ENCODE measurements at places on chromosomes 4 and X.

DNA sequence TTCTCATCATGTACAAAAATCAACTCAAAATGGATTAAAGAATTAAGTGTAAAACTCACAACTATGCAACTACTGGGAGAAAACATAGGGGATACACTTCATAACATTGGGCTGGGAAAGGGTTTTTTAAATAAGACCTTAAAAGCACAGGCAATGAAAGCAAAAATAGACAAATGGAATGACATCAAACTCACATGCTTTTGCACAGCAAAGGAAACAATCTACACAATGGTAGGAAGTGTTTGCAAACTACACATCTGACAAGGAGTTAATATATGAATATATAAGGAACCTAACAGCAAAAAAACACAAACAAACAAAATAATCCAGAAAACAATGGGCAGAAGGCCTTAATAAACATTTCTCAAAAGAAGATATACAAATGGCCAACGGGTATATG, 57.9 kb downstream of the FREM3 start:
- no peak for DNase-seq

- no peak for DNase-seq
Measured at GRCh38 chr4:189305500-189305899, 635.2 kb upstream of the FRG1 start.

DNA sequence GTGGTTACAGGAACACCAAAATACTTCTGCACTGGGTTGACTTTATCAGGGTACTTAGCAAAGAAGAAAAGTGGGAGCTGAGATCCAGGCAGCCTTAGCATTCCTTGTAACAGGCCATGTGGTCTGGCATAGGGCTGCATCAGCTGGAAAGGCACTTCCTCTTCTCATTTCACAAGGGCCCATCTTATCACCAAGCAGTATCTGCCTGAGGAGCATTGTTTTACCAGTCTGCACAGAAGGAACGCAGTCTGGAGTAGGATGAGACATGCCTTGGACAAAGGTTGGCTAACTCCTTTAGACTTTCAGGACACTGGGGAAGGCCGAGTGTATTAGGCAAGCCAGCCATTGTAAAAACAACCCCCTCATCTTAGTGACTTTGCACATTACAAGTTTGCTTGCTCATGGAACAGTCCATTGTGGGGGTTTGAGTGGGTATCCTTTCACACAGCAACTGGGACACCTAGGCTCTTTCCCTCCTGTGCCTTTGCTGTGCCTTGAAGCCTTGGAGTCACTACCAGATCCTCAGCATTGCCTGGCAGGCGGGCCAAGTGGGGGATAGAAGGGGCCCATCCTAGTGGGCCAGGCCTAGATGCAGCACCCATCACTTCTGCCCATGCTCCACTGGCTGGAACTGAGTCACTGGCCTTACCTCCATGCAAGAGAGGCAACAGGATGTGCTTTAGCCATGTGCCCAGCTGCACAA, 4.6 kb downstream of the SUV39H1 start:
- peak; percentile 40 for DNase-seq

- DNase-seq, result no peak
Measured at GRCh38 chr4:3349116-3349515, 56.3 kb downstream of the RGS12 start.

DNA sequence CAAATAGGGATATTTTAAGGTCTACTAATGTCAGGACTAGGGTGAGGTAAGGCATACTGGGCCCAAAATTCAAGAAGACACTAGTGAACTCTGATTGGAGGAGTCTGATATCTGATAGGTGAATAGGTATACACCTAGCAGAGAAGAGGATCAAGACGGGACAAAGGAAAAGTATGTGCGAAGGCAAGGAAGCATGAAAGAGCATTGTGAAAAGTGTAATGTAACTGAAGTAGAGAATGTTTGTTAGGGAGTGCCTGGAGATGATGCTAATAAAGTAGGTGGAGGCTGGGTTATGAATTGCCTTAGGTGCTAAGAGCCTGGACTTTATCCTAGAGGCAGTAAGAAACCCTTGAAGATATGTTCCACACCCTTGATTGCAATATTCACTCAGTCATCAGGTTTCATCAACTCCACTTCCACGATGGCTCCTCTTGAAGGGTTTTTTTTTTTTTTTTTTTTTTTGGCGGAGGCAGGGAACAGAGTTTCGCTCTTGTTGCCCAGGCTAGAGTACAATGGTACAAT, 49.9 kb upstream of the XIAP start:
- DNase-seq, result no peak

DNA sequence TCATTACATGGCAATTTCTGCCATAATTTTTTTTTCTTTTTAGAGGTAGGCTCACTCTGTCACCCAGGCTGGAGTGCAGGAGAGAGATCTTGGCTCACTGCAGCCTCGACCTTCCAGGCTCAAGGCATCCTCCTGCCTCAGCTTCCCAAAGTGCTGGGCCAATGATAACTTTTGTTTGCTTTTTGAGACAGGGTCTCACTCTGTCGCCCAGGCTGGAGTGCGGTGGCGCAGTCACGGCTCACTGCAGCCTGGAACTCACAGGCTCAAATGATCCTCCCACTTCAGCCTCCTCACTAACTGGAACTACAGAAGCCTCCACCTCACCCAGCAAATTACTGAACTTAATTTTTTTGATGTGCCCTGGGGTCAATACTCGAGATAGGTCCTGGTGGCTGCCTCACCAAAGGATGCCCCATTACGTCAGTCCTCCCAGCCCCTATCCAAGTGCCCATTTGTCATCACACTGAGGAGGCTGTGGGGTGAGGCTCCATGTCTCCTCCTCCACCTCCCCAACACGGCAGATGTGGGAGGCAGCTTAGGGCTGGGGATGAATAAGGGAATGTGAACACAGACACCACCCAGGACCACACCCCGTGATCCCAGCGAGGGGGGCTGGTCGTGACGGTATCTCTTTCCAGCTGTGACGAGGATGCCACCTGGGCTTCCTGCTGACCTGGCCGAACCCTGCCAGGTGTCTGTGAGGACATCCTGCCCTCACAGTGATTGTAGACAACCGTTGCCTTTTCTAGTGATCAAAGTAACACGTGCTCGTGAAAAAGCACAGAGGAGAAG, 12.4 kb upstream of the NKX1-1 start:
- DNase-seq, result no peak

- DNase-seq, result no peak
Measured at GRCh38 chr4:96295143-96295741, 455.3 kb downstream of the PDHA2 start.

- no peak for DNase-seq
Measured at GRCh38 chr4:168394556-168394955, 76.0 kb upstream of the DDX60 start.

DNA sequence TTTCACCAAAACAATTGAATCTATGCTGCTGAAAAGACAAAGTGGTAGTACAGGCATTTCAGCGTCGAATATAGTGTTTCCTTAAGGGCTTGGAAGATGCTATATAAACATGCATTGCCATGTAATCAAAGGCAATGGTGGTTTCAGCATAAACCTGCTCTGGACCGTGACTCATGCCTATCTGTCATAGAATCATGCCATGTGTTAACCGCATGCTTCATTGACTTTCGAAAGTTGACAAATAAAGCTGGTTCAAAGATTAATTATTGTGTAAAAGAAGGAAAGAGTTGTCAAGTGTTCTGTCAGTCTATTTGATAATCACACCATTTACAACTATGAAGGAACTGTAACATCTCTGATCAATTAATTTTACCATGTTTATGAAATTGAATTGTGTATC, 83.2 kb downstream of the FUNDC1 start:
- no peak for DNase-seq

DNA sequence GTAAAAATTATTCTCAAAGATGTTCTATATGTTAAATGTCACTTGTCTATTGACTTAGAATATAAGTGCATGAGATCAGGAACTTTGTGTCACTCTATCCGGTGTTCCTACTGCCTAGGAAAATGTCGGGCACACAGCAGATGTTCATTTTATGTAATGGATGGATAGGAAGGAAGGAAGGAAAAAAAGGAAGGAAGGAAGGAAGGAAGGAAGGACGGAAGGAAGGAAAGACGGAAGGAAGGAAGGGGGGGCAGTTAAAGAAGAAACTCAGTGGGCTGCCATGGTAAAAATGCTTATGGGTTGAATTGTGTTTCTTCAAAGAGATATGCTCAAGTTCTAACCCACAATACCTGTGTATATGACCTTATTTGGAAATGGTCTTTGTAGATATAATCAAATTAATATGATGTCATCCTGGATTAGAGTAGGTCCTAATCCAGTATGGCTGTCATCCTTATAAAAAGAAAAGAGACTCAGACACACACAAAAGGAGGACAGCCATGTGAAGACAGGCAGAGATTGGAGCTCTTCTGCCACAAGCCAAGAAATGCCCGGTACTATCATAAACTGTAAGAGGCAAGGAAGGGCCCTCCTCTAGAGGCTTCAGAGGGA, 86.3 kb downstream of the COL25A1 start:
- no peak for DNase-seq

GRCh38 chr4:47184083-47184482, 152.7 kb downstream of the GABRB1 start:
- no peak for DNase-seq

- no peak for DNase-seq
Measured at GRCh38 chr4:38514465-38515146, 149.4 kb upstream of the KLF3 start.

DNA sequence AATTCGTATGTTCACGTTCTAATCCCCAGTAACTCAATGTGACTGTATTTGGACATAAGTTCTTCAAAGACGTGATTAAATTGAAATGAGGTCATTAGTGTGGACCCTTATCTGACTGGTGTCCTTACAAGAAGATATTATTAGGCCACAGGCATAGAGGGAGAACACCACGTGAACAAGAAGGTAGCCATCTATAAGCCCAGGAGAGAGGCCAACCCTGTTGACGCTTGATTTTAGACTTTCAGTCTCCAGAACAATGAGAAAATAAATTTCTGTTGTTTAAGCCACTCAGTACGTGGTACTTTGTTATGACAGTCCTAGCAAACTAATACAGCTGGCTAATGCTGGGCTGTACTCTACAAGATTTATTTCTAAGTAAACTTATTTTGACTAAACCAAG, 1.5 kb upstream of the EIF1AX start:
- DNase-seq, result no peak

DNA sequence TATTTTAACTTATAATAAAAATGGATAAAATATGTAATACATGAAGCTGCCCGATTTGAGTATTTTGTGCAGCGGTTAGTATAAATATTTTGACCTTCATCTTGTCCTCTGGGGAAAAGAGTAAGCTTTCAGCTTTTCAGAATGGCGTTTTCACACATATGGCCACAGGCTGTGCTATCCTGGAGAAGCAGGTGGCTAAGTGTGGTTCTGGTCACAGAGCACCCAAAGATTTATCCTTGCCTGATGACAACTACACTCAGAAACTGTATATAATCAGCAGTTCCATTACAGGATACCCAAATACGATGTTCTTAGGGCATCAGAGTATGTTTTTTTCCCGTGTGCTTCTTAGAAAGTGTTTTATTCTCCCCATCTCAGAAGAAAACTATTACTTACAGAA, 42.3 kb upstream of the ANK2 start:
- no peak for DNase-seq

DNA sequence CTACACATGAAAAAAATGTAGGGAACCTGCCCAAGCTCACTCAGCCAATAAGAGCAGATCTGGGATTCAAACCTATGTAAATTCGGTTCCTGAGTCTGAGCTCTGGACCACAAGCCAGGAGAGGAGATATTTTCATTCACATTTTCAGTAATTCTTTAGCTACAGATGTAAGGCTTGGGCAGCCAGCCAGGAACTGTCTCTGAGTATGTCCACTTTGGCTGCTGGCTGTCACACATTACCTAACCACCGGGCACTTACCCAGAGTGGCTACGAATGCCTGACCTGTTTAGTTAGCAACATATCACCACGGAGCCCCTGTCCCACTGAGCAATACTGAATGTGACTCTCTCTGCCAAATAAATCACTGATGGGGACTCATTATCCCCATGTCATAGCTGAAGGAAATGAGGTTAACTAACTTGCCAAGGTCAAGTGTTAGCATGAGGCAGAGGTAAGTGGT, 15.3 kb downstream of the USP46 start:
- DNase-seq, result no peak

GRCh38 chr4:152556834-152557233, 20.9 kb upstream of the FBXW7 start:
- DNase-seq, result no peak

DNA sequence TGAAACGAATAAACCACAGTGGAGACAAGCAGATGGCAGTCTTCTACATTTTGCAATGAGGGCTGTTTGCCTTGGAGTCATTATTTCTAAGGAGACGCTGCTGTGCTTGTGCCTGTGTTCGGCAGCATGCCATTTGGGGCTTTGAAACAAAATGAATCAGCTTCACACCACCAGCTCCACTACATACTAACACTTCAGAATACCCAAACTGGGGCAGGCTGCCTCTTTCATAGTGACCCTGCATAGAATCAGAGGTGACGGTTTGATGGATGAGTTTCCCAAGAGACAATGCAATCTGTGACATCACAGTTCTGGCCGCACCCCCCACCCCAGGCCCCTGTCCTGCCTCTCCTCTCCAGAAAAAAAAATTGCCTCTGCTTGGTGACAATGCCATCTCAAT, 57.1 kb upstream of the MID1 start:
- no peak for DNase-seq

DNA sequence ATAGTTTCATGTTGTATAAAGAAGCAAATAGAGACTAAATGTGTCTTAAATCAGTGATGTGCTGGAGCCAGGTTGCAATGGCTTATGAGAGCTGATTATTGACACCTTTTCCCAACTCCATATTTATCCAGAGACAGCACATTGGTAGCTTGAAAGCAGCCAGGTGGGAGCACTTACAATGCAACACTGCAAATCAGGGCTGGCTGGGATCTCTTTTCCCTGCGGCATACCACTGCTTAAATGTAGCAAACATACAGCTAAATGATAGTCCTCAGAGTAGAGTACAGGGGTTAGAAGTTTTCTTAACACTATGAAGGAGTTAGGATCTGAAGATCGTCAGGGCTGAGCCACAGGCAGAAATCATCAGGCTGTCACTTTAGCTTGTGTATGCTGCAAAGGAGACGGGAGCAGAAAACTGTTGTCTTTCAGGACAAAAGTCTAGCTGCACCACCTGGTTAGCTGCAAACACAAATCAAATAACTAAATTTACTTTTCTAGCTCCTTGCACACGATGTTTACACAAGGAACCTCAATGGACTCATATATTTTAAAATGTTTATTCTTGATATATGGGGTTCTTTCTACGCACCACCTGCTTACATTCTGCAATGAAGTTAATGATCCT, 527.3 kb downstream of the TLL1 start:
- no peak for DNase-seq

GRCh38 chr4:56909086-56909894, 1.6 kb downstream of the REST start:
- peak; percentile 66 for DNase-seq
